ENCODE measurements at places on chromosomes 16 and 17.

DNA sequence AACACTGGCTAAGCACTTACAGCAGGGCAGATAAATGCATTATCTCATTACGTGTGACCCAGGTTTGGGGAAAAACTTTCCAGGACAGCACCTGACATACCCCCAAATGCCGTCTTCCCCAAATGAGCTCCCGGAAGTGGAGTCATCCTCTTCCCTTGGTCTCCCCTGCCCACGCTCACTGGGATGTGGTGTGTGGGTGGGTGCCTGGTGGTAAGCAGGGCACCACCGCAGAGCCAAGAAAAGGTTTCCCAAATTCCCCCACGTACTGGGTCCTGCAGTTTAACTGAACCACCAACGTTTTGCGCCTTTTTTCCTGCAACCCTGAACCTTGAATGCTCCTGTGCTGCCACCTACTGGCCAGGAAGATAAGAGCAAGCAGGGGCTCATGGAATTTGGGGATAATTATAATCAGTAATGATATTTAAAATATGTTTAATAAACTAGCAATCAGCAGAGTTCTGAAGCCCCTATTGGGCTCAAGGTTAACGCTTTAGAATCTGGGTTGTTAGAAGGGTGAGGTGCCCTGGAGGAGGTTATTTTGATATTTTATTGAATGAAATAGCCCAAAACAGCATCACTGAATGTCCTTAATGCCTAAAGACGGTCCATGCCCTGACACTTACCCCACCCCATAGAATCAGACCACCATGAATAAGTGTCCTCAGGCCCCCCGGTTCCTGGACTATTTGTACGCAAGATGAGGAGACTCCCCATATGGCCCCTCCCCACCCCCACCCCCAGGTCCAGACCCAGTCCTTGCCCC, 8.0 kb downstream of the SPPL2C start:
- no peak for DNase-seq

GRCh38 chr17:57948555-57949420, 6.4 kb downstream of the CUEDC1 start:
- no peak for DNase-seq

DNA sequence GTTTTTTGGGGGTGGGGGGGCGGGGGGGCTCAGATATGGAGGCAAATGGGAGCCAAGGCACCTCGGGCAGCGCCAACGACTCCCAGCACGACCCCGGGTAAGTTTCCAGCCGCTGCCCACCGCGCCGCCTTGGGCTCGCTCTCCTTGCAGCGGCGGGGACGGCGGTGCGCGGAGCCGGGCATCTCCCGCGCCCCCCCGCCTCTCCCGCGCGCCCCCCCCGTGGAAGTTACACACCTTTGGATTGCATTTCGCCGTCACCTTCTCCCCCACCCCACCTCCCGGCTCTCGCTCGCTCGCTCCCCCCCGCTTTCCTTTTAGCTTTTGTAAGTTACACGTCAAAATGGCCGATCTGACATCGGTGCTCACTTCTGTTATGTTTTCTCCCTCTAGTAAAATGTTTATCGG, 387 bp downstream of the MSI2 start:
- no peak for DNase-seq

DNA sequence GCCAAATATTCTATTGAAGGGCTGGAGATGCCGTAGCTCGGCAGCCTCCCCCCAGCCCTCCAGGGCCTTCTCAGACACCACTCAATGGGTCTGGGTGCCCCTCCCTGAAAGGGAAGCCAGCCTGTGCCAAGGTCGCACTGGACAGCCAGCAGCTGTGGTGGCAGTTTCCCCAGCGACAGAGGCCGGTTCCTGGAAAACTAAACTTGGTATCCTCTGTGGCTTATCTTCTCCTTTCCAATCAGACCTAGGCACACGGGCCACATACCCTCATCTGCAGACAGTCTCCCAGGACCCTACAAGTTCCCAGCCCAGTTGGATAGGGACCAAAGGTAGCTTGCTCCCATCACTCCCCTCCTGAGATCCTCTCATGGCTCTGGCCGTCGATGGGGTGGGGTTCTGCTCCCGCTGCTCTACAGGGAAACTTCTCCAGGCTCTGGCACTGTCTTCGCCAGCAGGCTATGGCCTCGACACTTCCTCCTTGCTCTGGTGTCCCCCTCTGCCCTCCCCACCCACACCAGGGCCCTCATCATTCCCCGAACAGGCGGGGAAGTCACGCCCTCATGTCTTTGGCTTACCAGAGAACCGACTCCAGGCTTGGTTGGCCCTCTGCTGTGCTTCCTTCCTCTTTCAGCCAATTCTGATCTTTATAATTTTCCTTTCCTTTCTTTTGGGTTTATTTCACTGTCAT, 18.3 kb upstream of the IL21R start:
- no peak for DNase-seq

Data from lower leg skin (tissue), 4 donors.